ENCODE measurements at places on chromosomes 1 and 21.

DNA sequence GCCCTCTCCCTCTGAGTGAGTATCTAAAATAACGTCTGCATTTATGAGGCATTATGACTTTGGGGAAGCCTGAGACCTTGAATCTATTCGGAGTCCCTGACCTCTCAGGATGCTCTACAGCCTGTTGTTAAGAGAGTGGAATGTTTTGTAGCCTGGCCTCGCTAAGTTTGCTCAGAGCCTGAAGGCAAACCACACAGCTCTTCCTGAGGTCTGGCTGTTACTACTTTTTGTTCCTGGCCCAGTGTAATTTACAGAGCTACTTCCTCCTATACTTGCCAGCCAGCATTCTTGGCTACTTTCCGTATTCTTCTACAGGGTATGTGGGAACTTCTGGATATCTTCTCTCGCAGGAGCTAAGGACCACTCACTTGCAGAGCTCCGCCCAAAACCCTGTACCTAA lies 3.6 kb upstream of the ZMYM4 start:
- peak; percentile 15 for DNase-seq

- no peak for DNase-seq
Observed at GRCh38 chr1:47682786-47683350, 245.0 kb downstream of the FOXD2 start.

- peak; percentile 78 for DNase-seq
Observed at GRCh38 chr1:2322065-2322571, 69.2 kb downstream of the MORN1 start.

- no peak for DNase-seq
Observed at GRCh38 chr1:8109216-8109615, 83.1 kb upstream of the ERRFI1 start.

- DNase-seq, result no peak
Observed at GRCh38 chr1:107532318-107532717, 391.5 kb downstream of the NTNG1 start.

DNA sequence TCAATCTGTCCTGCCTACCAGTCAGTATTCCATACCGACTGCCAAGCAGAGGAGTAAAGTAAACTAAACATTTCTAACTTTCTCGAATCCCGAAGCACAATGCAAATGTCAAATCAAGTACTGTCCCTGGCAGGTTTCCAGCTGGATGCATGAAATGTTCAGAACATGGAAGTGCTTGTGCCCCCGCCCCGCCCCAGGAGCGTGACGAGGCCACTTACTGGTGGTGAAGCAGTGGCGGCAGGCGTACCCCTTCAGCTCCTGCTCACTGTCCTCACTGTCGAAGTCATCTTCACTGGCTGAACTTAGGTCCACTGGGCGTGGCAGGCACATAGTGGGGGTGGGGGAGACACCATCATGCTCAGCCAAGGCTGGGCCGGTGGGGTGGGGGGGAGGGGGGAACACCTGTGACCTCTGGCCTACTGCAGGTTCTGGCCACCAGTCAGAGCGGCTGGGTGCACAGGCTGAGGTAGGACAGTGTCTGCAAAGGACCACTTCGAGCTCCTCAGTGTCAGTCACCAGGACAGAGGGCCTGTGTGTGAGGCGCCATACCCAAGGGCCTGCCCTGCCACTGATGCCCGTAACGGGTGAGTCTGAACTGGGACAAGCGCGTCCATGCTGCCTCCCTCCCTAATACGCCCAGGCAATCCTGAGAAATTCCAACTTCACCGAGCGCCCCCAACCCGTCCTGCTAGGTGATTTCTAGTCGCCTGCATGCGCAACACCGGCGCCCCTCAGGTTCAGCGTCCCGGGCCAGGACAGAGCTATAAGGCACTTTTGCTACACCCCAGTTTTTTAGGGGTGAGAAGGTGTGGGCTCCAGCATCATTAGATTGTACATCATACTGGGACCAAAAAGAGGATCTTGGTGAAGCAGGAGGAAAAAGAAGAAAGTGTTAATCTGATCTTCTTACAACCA lies 46.9 kb downstream of the SLC45A1 start:
- no peak for DNase-seq

- DNase-seq, result peak; percentile 46
Observed at GRCh38 chr1:190436615-190437014, 41.0 kb downstream of the BRINP3 start.

DNA sequence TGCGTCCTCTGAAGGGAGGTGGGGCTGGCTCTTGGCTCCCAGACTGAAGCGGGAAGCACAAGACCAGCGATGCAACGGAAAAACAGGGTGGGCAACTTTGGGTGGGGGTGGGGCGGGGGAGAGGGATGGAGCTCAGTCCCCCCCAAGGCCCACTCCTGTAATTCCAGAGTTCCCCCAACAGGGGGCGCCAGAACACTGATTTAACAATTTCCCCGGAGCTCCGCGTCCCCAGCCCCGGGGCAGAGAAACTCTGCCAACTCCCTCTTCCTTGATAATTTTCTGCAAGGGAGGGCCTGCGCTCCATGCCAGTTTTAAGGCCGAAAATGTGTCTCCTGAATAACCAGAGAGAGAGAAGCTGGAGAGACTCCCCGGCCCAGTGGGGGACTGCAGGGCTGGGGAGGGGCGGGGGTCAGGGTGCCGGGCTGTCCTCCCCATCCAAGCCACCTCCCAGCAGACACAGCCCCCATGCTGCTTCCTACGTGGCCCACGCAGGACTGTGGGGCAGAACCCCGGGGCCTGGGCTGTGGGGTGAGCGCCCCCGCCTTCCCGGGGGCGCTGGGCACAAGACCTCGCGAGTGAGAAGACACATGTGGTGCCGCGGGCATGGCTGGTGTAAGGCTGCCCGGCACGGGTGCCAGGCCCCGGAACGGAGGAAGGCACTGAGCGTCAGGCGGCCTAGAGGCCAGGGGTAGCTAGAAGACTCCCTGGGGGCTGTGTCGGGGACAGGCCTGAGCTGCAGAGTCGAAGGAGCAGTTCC lies 51.4 kb downstream of the KIF21B start:
- peak; percentile 59 for DNase-seq

DNA sequence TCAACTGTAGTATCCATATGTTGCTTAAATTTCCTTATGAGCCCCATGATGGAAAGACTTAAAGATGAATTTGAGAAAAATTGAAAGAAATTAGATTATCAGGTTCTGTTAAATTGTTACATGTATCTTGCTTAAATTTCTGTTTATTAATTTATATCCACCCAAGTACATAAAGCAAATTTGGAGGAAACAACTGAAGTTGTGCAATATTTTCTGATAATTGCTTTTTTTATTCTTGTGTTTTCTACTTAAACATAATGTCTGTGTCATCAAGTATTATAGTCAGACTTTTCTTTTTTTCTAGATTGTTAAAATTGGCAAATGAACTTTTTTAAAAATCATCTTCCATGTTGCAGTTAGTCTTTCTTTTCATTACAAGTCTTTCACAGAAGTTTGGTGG lies 36.8 kb downstream of the RNF11 start:
- DNase-seq, result no peak

DNA sequence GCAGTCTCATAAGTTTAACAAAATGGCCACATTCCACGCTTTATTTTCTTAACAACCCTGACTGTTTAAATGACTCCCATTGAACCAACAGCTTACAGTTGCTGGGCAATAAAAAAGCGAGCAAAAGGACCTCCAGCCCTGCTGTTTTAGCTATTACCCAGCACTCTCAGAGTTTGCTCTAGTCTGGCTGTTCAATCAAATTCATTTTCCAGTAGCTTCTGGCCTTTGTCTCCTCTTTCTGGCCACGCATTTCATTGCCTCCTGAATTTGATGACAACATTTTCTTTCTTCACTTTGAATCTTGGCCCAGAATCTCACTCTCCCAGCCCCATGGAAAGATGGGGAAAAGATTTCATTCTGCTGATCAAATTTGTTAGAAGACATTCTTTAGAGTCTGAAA lies 44.1 kb upstream of the DOCK7 start:
- no peak for DNase-seq

- no peak for DNase-seq
Observed at GRCh38 chr1:82073659-82074058, 272.9 kb downstream of the ADGRL2 start.

- DNase-seq, result peak; percentile 27
Observed at GRCh38 chr21:40120940-40121575, 253.8 kb downstream of the PCP4 start.

DNA sequence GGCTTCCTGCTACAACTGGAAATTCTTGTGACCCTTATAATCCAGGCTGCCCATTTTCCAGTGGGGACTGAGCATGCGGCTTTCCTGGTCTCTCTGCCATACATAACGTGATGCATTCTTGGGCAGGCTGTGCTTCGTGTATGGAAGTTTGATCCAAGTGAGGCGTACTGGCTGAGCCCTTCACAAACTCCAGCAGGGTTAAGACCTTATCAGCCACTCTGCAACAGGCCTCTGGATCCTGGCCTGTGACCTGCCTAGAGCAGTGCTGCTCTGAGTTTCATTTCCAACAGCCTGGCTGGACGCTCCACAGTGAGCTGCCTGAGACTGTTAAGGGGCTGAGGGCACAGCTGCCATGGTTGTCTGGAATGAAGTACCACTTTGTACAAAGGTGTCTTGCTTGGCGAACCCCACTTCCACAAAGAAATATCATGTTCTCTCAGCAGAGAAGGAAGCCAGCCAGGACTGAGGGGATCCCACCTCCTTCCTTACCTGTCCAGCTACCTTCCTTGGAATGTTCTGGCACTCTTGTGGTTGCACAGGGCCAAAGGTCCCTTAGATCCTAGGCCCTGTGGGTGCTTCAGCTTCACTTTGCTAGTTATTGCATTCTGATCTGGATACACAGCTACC lies 28.5 kb upstream of the XPR1 start:
- DNase-seq, result no peak

DNA sequence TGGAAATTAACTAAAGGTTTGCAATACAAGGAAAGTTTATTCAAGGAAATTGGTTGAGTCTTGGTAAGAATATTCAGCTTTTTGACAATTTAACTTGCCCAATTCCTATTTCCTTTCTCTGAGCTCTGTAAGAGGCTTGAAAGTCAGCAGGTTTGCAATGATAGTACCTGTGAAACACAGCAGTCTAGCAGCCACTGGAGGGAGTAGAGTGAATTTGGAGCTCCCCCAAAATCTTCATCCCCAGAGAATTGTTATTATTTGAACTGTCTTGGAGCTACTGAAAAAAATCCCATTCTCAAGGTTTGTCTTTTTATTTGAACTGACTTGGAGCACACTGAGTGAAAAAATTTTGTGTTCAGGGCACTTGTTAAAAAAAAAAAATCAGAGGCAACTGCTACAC lies 654.2 kb upstream of the PKN2 start:
- no peak for DNase-seq

DNA sequence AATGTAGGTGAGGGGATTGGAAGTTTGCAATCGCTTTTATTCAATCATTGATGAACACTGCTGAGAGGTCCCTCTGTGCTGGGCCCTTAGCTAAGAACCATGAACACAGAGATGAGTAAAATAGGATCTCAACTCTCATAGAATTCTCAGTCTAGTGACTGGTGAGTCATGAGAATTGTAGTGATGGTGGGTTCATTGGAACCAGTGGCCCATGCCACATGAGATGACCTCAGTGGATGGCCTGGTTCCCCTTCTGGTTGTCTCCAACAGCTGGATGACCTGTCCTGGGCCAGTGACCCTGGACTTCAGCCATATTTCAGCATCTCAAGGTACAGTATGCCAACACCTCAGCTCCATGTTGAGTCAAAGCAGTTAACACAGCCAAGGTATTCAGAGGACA lies 21.3 kb upstream of the S100A10 start:
- no peak for DNase-seq

- no peak for DNase-seq
Observed at GRCh38 chr1:30607723-30608122, 115.7 kb downstream of the MATN1 start.

- DNase-seq, result peak; percentile 68
Observed at GRCh38 chr1:75672528-75673393, 51.7 kb upstream of the ACADM start.

DNA sequence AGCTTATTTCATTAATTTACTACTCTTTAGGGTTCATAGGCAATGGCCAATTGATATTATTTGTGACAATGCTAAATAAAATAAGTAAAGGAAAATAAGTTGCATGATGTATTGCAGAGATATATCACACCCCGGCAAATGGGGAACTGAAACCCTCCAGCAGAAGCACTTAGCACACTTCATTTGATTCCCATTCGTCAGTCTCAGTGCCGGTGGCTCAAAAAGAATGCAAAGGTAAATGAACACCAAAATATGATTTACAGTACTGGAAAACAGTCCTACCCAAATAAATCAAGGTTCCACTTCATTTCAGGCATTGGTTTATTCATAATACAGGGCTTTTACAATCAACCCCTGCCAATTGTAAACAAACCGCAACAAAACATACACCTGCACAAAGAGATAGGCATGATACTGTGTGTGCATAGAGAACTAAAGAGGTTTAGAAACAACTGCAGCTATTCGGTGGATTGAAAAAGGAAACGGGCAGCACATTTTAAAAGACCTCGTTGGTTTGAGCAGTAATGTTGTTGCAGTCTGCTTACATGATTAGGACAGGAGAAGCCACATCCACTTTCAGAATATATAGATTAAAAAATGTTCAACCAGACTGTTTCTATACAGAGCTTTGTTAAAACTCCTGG lies 1019.2 kb downstream of the TTLL7 start:
- no peak for DNase-seq
